ENCODE measurements at places on chromosomes 13 and 19. TPM values are rescaled to one million over a fixed set of nuclear protein-coding genes. Genes with fewer than 3 reads are reported as not detected.
A peak's percentile ranks its signal among the peaks of the same experiment; 100 is the strongest.

GRCh38 chr19:55300886-55301458 lies 17.2 kb downstream of the BRSK1 start:
- no peak for DNase-seq

DNA sequence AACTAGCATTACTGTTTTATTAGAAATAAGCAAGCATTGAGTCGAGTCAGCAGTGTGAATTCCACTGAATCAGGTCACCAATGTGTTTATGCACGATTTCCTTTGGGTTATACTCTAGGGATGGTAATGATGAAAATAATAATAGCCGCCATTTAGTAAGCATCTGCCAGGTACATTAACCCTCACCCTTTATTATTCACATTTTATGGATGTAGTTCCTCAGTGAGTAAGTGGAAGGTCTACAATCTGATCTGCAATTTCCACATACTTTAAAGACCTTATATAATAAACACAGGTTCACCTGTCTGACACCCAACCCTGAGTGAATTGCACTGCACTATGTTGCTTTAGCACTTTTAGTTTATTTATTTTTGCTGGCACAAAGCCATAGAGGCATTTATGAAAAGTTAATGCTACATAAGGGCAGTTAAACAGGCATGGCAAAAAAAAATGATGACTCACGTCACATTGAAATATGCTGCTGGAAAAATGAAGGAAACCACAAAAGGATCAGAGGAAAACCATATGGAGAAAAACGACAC lies 122.4 kb downstream of the TRPC4 start:
- DNase-seq: peak; percentile 20

DNA sequence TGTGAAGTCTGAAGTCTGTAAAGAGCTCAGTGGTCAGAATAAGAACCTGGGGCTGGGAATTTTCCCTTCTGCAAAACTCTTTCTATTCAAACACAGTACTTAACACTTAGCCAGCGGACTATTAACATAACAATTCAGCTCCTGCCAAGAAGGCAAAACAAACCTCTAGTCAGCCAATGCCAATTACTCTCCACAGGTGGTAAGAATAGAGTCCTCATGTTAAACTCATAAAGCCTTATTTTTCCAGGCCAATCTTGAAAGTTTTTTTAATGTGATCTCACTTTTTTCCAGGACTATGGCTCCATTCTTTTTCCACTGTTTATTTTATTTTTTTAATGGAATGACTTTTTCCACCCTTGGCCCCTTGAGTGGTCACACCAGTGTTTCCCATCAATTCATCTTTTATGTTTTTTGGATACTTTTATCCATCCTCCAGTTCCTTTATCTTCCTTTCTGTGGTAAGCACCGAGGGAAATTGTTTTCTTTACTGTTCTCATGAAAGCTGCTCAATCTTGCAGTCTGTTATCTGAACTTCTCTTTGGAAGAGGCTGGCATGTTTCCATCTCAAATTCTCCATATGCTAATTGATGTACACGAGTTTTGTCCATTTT lies 217.3 kb downstream of the LHFPL6 start:
- DNase-seq: no peak

- no peak for DNase-seq
Measured at GRCh38 chr19:6543866-6544347, 13.1 kb downstream of the TNFSF9 start.

DNA sequence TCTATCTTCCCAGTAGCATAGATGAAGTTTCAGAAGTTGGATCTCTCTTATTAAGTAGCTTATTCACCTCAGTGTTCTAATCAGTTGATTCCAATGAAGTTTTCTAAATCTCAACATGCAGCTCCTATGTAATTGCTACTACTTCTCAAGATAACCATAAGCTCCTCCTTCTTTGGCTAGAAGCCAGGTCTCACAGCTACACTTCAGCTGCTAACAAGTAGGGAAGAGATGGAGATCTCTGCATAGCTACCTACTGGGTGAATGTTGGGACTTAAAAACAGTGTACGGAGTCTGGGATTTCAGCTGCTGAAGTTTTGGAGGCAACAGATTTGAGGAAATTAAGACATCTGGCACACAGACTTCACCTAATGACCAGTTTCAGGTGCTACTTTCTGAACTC lies 661.0 kb downstream of the SLITRK1 start:
- DNase-seq: peak; percentile 6

DNA sequence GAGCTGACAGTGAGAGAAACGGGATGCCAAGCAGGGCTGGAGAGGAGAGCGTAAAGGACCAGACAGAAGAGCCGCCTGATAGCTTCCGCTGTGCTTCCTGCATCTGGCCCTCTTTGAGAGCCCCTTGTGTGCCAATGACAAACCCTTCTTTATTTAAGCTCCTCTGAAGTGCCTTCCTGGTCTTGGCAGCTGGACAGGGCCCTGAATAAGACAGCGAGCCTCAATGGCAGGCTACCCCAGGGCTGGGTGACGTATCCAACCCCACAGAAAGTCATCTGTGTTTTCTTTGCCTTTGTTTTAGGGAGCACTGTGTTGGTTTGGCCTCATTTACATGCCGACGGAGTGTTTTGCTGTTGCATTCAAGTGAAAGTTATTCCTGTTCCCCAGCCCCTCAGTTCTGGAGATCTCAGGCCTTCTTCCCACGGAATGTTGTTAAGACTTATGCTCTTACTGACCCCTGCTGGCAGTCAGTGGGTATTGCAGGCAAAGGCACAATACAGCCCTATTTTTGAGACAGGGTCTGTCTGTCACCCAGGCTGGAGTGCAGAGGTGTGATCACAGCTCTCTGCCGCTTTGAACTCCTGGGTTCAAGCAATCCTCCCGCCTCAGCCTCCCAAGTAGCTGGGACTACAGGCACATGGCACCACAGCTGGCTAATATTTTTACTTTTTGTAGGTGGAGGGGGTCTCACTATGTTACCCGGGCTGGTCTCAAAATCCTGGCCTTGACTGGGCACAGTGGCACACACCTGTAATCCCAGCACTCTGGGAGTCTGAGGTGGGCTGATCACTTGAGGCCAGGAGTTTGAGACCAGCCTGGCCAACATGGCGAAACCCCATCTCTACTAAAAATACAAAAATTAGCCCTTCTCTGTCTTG lies 16.8 kb downstream of the CCL25 start:
- no peak for DNase-seq

GRCh38 chr19:51808333-51808986 lies 13.5 kb downstream of the FPR3 start:
- no peak for DNase-seq

DNA sequence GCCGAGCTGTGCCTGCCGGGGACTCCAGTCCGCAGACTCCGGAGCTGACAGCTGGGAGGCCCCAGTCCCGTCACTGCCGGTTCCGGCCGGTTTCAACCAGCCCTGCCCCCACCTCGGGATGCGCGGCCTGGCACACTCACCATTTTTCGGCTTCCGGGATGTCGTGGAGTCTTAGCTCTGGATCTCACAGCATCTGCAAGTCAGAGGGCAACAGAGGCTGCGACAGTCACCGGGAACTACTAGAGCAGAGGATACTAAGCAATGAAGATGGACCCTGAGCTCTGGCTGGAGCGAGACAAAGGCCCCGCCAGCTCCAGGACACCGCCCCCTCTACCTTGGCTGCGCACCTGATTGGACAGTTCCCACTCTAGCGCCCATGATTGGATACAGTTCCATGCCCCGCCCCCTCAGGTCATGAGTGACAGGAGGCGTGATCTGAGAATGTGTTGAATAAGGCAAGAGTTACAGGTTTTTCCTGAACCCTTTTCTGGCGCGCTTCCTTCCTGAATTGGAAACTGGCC lies at the start of gene ZNF682:
TSS of gene ZNF682 (minus strand) at position 303 of the 521 bp plus-strand sequence. CDS start at position 143, 160 bp downstream.
- peak; percentile 98 for DNase-seq

DNA sequence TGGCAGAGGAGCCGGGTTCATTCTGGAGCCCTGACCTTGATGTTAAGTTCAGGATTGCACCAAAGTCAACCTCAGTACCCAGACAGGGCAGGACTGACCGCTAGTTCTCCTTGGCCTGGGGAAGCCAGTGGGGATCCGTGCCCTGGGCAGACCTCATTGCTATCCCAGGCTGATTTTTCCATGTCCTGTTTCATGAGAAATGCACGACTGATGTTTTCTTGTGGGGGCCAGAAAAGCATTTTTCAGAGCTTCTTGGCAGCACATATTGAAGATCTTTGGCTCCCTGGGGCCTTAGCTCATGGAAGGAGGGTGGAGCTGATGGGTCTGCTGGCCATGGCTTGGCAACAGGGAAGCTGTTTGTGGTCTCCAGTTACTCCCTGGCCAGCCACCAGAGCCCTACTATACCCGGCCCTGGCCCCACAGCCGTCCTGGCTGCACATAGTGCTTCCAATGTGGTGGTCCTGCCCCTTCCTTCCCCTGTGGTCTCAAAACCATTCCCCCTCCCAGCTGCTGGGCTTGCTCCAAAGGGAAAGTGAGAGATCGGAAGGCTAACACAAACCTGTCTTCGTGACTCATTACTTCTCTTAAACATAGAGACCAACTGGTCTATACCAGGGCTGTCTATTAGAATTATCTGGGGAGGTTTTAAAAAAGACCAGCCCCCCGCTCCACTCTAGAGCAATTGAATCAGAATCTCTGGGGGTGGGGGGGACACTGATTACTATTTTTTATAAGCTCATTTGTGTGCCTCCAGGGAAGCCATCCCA lies 11.2 kb downstream of the IL17D start:
- peak; percentile 91 for DNase-seq

DNA sequence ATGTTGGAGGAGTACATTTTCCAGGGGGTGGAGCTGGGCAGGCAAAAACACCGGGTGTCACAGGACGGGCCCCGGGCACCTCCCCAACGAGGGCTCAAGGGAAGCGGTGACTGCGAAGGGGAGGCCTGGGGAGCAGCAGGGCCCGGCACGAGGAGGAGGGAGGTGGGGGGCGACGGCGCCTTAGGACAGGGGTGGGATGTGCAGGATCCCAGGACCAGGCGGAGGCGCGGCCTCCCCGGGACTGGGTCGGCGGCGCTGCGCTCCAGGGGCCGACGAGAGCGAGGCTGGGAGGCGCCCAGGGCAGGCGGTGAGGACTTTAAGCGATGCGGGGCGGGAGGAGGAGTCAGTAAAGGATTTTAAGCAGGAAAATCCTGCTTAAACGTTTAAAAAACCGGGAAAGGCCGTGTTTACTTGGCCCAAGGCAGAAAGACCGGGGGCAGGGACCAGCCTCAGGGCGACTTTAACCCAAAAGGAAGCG lies 427 bp downstream of the ZNF160 start:
- DNase-seq: peak; percentile 54

DNA sequence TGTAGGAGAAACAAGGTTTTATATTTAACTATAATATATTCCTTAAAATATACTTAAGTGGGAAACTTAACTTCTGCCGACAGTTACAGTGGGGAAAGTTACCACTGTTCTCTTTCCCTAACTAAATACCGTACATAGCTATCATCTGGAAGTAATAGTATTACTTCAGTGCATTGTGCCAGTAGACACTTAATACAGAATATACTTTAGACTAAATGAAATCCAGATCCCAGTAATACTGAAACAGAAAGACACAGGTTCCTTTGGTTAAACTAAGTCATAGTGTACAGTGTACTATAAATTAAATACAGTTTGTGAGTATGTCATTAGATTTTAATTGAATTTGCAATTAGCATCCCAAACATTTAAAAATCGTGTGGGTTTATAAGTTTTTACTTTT lies 107.5 kb downstream of the PCCA start:
- DNase-seq: no peak

Gene ATP8B3
- not detected for total RNA-seq

Gene UBE2M
- total RNA-seq: 239 TPM

Gene KIR3DL2
- total RNA-seq: not detected

Gene NOTCH3
- total RNA-seq: 0.44 TPM

Gene ZNF792
- total RNA-seq: 1.7 TPM
